ENCODE measurements at places on chromosomes 2 and 18. TPM values are rescaled to one million over a fixed set of nuclear protein-coding genes. Genes with fewer than 3 reads are reported as not detected.

GRCh38 chr18:7336623-7337022 is 105.7 kb downstream of the LRRC30 start:
- DNase-seq = no peak

DNA sequence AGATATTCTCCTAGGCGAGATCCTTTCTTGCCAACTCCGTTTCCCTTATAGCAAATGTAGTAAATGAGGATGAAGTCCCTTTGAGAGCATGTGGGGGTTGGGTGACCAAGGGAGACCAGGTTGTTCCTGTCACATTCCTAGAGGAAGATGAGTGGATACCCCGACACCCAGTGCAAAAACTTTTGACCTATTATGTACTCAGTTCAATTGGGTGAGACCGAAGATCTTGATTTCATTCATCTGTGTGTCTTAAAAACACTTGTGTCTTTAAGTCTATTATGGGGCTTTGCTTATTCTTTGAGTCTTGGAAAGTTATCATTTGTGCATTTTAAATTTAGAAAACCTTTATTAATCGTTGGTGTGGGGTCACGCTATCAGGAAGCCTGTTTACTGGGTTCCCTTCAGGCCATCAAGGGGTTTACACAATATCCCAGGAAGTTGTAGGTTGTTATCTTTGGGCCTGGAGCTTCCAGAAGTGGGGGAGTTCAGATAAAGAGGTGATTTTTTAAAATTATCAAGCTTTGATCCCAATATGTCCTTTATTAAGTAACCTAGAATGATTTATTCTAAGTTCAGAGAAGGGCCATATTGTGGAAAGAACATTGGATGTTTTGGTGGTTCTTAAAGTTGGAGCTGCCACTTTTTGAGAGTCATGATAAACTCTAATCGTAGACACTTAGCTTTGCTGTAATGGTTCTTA is 2.8 kb downstream of the RHOB start:
- DNase-seq = no peak

DNA sequence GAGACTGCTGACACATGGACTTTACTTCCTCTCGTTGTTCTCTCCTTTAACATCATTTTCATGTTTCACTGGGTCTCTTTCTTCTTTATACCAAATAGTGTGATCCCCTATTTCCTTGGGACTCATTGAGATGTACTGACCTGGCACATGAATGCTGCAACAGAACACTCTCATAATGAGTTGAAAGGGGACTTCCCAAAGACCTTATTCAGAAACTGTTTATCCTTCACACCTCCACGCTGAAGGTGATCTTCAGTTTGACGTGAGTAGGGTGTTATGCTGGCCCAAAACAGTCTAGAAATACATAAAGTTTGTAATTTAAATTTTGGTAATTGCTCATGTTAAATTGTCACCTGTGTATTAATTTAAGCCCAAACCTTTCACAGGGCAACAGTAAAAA is 1096.8 kb upstream of the GYPC start:
- DNase-seq = no peak

DNA sequence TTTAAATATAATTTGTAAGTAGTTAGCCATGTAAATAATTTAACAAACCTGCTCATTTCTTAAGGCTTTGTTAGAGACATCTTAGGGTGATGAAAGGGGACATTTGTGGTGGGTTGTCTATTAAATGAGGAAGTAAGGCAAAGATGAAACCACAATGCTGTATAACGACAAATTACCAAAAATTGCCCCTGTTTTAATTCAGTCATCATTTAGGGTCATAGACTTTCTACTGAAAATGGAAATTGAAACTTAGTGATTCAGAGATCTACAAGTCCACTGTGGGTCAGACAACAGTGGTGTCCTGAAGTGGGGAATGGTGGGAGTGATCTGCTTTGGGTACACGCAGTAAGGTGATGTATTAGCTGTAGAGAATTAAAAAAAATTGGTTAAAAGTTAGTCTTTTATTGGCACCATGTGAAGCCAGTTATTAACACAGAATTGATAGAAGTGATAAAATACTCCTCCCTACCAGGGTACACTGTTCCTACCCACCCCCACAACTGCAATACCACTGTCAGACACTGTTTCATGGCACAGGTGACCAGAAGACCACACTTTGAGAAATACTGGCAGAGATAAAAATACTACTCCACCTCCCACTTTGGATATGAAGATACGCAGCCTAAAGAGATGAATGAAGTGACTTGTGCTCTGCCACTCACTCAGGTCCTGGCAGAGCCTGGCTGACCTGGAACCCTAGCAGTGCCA is 13.4 kb downstream of the CERS6 start:
- no peak for DNase-seq

GRCh38 chr2:175688243-175688642 is 313.8 kb downstream of the LNPK start:
- no peak for DNase-seq

SCG2 gene
- not detected for total RNA-seq
